ENCODE measurements at places on chromosomes 11 and 22. TPM values are rescaled to one million over a fixed set of nuclear protein-coding genes. Genes with fewer than 3 reads are reported as not detected.

Gene CD3E
- total RNA-seq = 1.0 TPM

Gene GUCY1A2
- total RNA-seq = not detected

Gene ZC3H12C
- 0.10 TPM for total RNA-seq

Gene C11orf52
- not detected for total RNA-seq

Gene VSIG2
- total RNA-seq = not detected

Measured in B cell (primary cell).